KG1 (cell line): ENCODE measurements at places on chromosomes 5 and 9.
A peak's percentile ranks its signal among the peaks of the same experiment; 100 is the strongest.

DNA sequence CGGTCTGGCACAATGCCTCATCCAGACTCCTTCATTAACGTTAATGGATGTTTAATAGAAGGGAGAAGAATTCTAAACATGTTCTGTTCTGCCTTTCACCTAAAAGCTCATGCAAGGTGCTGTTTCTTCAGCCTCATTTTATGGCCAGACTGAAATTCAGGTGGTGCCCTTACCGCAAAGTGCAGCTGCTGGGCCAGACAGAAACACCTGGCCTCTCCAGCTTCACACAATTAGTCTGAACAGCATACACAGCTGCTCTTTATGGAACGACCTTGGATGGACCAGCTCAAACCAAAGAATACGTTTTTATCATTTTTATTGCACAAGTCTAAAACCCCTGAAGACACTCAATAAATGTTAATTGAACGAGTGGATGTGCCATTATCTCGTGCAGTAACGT, 4.6 kb downstream of the SNCAIP start:
- no peak for DNase-seq

DNA sequence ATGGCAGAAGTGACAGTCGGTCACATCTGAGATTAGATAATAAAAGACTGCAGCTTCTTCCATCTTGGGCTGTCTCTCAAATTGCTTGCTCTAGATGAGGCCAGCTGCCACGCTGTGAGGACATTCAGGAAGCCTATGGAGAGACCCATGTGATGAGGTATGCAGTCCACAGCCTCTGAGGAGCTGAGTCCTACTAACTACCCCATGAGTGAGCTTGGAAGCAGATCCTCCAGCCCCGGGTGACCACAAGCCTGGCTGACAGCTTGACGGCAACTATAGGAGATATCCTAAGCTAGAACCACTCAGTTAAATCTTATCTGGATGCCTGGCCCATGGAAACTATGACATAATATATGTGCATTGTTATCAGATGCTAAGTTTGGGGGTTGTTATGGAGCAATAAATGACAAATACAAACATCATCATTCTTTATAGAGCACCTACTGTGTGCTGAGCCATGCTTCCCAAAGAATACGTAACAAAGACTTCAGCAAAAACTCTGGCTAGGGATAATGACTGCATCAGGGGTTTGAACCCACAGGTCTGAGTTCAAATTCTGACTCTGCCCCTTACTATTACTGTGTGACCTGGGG, 26.7 kb downstream of the KCNV2 start:
- DNase-seq: no peak

DNA sequence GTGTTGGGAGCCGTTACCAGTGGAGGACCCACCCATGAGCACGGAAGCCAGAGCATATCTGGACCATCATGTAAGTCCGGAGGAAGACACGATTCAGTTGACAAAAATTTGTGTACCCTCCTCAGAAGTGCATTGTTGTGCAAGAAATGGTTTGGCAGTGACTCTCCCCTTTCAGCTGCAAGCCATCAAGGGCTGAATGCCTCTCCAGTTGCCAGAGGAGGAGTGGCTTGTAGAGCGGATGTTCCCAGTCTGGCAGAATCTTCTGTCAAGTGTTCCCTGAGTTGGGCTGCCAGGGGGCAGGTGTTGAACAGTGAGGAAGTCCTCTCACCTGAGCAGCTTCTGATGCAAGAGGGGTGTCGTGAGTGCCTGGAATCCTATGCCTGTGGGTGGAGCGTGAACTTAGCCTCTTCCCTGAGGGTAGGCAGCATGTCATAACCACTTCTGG, 27.6 kb upstream of the CDKN2AIPNL start:
- DNase-seq: no peak

DNA sequence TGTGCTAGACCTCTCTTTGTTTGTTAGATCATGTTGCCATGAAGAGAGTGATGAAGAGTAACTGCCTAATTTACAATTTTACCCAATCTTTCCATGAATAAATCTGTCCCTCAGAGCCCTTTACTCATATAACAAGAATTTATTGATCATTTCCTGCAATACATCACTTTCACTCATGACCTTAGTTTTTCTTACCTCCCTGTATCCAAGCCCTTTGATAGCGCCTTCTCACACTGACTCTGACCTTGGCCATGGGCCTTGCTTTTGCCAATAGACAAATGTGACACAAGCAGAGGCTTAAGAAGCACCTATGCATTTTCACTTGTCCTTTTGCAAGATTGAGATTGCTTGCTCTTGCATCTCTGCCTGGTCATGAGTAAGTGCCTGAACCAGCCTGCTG, 288.1 kb downstream of the NNT start:
- no peak for DNase-seq

DNA sequence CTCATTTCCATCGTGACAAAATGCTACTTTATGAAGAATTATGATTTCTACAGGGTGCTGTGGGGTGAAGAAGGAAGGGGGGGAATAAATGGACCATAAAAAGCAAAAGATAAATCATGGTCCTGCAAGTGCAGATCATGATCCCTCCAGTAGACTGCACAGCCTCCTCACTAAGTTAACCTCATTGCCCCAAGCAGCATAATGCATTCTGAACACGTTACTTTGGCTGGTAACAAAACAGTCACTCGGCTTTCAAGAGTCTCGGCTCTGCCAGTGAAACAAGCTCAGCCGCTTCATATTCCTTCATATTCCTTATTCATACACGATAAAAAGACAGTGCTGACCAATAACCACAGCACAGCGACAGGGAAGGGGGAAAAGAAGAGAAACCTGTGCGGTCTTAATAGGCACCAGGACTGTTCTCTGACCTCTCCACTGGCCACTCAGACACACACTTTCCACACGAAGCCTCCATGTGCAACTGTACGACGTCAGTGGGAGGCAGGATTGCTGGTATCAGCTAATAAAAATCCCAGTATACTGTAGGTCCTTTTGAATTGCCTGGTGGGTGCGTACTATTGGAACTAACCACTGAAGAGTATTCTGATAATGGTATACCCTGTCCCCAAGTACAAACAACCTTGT, 60.5 kb downstream of the ANKH start:
- no peak for DNase-seq

DNA sequence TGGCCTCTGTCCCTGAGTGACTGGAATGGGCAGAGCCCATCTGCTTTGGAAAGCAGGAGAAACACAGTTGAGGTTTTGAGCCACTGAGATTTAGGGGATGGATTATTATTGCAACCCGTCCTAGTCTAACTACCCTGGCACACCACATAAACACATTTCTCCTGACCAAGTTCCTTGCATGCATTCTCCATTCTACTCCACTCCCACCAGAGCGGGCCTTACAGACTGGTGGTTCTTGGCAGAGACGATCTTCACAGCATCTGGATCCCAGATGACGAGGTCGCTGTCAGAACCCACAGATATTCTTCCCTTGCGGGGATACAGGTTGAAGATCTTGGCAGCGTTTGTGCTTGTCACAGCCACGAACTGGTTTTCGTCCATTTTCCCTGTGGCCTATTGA, 111.0 kb downstream of the DPYSL3 start:
- no peak for DNase-seq

- no peak for DNase-seq
These were observed 44.3 kb upstream of the GPR151 start for GRCh38 chr5:146560205-146560812.

DNA sequence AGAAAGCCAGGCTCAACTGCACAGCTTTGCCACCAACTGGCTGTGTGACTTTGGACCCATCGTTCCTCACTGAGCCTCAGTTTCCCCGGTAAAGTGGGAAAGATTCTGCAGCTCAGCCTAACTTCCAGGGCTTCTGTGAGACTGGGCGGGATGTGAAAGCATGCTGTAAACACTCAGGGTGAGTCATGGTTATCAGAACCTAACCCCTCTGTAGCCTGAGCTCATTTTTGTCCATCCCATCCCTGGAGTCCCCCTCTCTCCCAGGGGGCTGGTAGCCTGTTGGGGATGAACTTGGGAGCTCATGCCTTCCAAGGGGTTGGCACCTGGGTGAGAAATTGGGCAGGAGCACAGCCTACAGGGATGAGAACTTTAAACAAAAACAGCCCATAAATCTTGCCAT, 2.3 kb downstream of the CCDC69 start:
- no peak for DNase-seq

- DNase-seq: no peak
These were observed 27.2 kb downstream of the NEUROG1 start for GRCh38 chr5:135508496-135509005.

- DNase-seq: no peak
These were observed 1.6 kb upstream of the SUB1 start for GRCh38 chr5:32583582-32584232.

DNA sequence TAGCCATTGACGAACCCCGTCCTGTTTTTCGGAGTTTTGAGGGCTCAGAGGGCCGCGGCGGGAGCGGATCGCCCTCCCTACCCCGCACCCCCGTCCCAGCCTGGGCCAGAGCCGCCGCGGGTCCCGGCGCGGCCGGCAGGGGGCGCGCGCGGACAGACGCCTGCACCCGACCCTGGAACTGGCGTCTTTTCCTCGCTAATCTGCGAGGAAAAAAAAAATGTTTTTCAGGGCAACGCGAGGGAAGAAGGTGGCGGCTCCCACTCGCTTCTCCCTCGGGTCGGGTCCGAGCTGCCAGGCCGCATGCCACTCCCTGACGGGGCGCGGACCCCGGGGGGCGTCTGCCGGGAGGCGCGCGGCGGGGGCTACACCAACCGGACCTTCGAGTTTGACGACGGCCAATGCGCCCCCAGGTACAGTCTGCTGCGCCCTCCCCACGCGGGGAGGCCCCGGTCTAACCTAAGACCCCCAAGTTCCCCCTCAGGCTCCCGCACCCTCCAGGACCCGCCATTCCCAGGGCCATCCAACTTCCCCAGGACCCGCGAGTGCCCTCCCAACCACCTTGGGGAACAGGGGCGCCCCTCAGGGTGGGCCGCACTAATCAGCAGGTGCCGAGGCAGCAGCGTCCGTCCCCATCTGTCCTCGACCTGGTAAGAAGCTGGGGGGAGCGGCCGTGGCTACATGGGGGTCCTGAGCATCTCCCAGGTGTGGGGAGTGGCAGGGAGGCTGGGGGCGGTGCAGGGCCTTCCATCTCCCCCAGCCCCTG, at the start of gene KCNT1:
KCNT1 (plus strand) TSS at position 227 of the 763 bp plus-strand sequence; CDS start at position 301, 74 bp downstream.
- DNase-seq: peak; percentile 16

- DNase-seq: no peak
These were observed 300.0 kb downstream of the PIK3R1 start for GRCh38 chr5:68515514-68515913.
